ENCODE measurements at places on chromosomes 16 and 17.

DNA sequence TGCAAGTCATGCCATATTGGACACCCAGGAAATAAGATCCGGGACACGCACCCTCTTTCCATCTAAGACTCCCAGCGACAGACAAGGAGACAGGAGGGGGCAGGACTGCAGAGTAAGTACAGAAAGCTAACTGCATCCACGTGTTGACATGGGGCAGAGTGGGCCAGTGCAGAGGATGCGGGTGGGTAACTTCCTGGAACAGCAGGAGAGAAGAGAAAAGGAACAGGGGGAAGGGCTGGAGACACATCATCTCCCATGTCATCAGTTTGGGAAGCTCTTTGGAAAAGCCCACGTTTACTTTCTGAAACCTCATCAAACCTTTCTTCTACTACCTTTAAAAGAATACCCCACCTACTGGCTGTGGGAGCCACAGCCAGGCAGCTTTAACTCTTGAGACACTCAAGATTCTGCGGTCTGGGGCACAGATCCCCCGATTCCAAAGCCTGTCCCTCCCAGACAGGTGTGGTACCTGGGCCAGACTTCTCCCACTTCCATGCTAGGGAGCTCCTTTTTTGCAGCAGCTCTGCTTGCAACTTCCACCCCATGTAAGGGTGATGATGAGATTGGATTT, 273.5 kb upstream of the RPL38 start:
- no peak for DNase-seq

- no peak for DNase-seq
Measured at GRCh38 chr17:40281663-40282062, 6.0 kb upstream of the CDC6 start.

GRCh38 chr16:9996221-9996620, 186.0 kb downstream of the GRIN2A start:
- DNase-seq = no peak

GRCh38 chr17:38980490-38981217, 13.5 kb upstream of the FBXO47 start:
- no peak for DNase-seq

GRCh38 chr16:11748404-11749254, 6.0 kb upstream of the TXNDC11 start:
- DNase-seq = no peak

DNA sequence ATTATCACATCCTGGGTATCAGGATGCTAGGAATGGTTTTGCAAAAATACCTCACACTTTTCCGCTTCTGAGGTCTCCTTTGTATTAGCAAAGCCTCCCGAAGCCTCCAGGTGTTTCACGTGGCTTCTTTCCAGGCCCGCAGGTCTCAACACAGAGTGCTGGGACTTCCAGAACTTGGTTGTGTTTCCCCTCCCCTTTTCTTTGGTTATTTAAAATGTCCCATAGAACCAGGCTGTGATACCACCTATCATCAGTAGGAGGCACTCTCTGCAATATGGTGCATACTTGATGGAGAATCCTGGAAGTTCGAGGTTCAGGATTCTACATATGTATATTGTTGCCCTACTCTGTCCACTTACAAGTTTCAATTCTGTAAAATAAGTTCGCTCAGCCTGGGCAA, 28.8 kb downstream of the ATP2C2 start:
- DNase-seq = no peak

DNA sequence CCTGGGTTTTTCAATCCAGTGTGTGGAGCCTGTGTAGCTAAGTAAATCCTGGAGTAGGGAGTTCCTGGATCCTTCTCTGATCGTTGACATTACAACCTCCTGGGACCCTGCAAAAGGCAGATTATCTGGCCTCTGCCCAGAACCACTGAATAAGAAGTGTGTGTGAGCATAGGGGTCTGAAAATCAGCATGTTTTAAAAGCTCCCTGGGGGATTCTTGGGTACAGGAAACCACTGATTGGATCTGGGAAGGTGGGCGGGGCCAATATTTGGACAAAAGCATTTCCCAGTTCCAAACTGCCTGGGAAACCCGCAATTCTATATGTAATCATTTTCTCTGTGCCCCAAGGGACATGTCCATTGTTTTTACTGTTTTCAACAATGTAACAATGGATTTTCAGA, 27.2 kb upstream of the BEAN1 start:
- no peak for DNase-seq

DNA sequence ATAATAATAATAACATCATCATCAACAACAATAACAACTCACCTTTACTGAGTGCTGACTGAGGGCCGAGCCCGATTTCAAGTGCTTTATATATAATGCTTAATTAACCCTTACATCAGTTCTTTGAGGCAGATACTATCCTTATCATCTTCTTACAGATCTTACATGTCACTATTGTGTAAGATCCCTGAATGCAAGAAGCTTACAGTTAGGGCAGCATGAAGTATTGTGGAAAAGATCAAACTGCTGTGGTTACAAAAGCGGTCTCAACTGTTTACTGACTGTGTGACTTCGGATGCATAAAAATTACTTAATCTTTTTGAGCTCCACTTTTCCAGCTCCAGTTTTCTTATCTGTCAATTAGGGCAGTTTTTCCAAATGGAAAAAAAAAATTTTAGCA, 3.3 kb downstream of the VAT1 start:
- DNase-seq = no peak

Data from activated CD4-positive, alpha-beta T cell treated with anti-CD3 and anti-CD28 coated beads for 4 hours (primary cell).